RPMI7951 (cell line): ENCODE measurements at places on chromosomes 3 and 15.
A peak's percentile ranks its signal among the peaks of the same experiment; 100 is the strongest.

GRCh38 chr15:46502667-46503066, 867.8 kb downstream of the SQOR start:
- no peak for DNase-seq

DNA sequence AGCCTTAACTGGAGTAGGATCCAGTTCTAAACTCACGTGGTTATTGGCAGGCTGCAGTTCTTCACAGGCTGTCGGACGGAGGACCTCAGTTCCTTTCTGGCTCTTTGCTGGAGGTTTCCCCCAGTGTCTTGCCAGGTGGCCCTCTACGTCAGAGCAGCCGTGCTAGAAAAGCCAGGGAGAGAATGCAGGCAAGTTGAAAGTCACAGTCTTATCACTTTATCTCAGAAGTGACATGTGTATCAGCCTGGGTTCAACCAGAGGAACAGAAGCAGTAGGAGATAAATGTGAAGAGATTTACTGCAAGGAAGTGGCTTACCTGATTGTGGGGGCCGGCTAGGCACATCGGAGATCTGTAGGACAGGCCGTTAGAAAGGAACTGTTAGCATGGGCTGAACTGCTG, 125.3 kb upstream of the BNIP2 start:
- DNase-seq: no peak

GRCh38 chr3:38254872-38255271, 10.7 kb upstream of the SLC22A13 start:
- DNase-seq: no peak

DNA sequence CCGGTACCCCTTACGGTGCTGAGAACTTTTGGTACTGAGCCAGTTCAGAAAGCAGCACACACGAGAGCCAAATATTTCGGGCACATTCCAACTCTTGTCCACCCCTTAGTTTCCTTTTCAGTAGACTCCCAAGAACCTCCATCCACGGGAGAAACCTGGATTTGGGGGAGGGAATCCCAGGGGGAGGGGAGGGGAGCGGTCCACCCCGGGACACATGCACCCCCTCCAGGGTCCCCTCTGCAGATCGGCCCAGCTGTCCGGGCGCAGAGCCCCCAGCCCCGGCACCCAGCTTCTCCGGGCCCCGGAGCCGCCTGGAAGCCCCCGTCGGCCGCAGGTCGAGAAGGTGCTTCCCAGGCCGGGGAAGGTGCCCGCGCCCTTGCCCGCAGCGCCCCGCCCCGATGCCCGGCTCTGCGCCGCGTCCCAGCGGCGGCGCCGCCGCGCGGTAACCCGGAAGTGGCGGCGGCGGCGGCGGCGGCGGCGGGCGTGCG, 455 bp upstream of the ABHD17C start:
- peak; percentile 50 for DNase-seq

GRCh38 chr3:72899349-72899765, 11.5 kb downstream of the GXYLT2 start:
- DNase-seq: no peak

- peak; percentile 75 for DNase-seq
Measured at GRCh38 chr3:45066109-45066801, 40.2 kb downstream of the CLEC3B start.

- DNase-seq: no peak
Measured at GRCh38 chr3:14241716-14242115, 63.1 kb downstream of the LSM3 start.

- DNase-seq: no peak
Measured at GRCh38 chr3:30180310-30181177, 425.9 kb upstream of the TGFBR2 start.

DNA sequence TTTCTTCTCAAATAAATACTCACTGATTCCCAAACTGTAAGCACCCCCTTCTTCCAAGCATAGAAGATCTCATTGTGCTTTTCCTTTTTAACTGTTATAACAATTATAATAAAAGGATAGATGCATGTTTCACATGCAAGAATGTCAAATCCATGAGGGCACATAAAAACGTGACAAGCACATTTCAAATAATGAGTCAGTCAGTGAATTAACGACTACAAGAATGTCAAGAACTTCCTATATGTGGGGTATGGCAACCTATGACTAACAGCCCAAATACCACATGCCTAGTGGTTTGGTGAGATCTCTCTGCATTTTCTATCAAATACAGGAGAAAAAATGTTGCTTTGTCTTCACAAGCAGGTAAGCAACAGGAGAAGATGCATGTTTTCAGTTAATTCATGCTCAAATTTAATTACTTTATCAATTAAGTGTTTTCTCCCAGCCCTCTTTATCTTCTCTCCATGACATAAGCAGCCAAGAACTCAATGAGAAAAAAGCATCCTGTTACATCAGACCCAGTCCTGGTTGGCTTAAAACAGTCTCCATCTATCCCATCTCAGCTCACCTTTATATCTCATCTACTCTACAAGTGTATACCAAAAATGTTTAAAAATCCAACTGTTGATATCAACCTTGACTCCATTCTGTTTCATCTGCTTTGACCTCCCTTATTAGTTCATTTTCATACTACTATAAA, 181.5 kb upstream of the LMCD1 start:
- DNase-seq: peak; percentile 69

- no peak for DNase-seq
Measured at GRCh38 chr3:103963599-103963998, 1403.1 kb upstream of the ALCAM start.

- DNase-seq: peak; percentile 79
Measured at GRCh38 chr15:78979456-78980320, 34.8 kb upstream of the CTSH start.

DNA sequence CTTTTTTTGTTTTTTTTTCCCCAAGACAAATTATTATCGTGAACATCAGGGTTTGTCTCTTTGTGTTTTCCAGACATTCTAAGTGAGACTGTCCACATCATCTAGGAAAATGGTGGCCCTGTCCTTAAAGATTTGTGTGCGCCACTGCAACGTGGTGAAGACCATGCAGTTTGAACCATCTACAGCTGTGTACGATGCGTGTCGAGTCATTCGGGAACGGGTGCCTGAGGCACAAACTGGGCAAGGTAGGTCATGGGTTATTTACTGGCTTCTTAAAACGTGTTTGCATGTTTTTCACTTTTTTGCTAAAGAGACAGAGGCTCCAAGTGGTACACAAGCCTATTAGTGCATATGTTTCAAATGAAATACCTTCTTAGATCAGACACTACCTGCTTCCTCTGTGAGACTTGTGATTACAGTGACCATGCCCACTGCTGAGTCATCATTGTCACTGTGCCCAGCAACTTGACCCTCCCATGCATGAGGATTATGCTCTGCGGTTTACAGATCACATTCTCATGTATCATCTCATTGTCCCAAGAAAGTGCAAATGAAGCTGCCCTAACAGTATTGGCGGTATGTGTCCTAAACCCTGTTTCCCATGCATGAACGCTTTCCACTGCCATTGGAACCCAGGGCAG, 395.2 kb upstream of the TPM1 start:
- DNase-seq: peak; percentile 96

DNA sequence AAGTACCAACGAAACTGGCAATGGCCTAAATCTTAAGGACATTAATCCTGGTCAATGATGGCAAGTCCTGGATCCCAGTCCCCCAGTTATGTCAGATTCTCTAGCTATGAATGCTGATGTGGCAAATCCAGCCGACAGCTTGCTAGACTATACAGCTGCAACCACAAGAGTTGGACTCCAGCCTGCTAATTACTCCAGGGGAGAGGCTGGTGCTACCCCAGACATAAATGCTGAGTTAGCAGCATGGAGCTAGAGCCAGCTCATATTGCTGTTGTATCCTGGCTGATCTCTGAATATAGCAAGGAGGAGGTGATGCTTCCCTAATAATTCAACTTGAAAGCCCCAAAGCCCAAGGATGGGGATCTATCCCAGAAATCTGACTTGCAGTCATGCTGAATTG, 207.1 kb downstream of the LRRN1 start:
- no peak for DNase-seq

- DNase-seq: no peak
Measured at GRCh38 chr3:155015776-155016436, 64.2 kb upstream of the MME start.

DNA sequence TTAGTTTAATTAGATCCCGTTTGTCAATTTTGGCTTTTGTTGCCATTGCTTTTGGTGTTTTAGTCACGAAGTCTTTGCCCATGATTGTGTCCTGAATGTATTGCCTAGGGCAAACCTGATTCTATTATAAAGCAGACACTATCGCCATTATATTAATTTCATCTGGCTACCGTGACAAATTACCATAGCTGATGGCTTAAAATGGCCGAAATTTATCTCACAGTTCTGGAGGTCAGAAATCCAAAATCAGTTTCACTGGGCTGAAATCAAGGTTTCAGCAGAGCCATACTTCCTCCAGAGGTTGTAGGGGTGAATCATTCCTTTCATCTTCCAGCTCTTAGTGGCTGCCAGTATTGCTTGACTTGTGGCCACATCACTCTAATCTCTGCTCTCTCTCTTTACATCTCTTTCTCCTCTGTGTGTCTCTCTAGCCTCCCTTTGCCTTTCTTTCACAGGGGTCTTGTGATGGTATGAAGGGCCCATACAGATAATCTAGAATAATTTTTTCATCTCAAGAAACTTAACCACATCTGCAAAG, 31.7 kb upstream of the FRMD4B start:
- peak; percentile 46 for DNase-seq

DNA sequence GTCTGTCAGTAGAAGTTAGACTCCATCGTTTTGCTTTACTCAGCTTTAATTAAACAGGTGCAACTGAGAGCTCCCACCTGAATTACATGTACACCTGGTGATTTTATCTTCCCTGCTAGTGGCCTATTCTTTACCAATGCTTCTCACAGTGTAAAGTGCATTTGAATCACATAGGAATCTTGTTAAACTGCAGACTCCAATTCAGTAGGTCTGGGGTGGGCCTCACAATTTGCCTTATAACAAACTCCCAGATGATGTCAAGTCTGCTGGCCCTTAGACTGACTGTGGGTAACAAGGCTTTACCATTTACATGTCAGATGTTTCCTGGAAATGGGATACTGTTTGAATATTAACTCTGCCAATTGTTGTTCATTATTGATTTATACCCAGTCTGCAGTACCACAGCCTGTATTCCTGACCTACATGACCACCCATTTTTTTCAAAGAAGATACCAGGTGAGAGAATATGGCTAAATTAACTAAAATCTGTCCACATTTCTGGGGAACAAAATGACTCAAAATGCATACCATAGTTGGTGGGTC, 37.2 kb downstream of the CMSS1 start:
- no peak for DNase-seq

DNA sequence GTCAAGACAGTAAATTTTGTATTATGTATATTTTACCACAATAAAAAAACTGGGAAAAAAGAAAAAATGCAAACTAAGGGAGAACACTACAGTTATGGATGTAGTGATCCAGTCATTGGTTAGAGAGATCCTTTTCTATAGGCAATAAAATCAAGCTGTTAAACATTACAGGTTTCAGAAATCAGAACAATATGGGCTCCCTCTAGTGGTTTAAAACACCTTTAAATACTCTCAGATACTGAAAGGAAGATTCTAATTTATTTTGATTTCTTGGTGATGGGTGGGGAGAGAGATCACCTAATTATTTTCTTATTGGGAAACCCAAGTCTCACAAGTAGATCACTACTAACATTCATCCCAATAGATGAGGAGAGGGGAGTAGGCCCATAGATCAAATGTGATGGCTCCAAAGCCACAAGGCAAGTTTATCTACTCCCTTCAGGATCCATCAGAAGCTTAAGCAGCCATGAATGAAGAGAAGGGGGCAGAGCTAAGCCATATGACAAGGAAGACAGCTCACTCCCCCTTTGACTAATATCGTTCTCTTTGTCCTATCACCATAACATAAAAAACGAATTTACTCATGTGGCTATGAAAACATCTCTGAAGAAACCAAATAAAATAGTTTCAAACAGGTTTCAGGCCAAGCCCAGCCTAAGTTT, 118.6 kb downstream of the ANO10 start:
- DNase-seq: peak; percentile 35

- DNase-seq: peak; percentile 97
Measured at GRCh38 chr15:51121118-51121517, 26.4 kb upstream of the TNFAIP8L3 start.

- no peak for DNase-seq
Measured at GRCh38 chr3:15977598-15978232, 179.9 kb upstream of the ANKRD28 start.

DNA sequence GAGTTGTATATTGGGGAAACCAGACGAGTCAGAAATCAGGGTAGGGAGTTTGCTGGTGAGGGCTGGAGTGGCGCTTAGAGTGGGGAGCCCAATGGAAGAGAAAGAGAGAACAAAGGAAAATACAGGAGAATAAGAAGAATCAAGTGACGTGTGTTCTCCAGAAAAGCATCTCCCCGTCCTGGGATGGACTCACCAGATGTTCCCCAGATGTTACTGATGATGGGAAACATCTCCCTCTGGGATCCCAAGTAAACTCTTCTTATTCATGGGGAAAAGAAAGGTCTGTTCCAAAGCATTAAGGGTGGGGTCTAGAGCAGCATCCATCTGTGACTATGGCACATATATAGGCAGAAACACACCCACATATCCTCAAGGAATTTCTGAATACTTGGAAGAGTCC, 3.0 kb upstream of the CSRNP1 start:
- peak; percentile 24 for DNase-seq

- no peak for DNase-seq
Measured at GRCh38 chr3:139304383-139304782, 39.4 kb upstream of the MRPS22 start.

DNA sequence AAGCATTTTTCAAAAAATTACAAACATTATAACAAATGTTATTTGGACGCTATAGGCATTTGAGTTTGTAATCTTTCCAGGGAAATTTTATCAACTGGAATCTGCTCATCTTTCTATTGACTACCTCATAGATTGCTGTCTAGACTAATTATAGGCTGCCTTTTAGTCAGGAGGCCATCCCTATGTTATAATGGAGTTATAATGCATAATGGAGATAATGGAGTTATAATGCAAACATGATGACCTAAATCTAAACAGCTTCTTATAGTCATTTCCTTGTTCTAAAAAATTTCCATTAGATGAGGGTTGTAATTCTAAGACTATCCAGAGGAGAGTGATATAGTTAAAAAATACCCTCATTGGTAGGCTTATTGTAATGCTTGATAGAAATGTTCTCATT, 226.4 kb downstream of the SI start:
- no peak for DNase-seq

DNA sequence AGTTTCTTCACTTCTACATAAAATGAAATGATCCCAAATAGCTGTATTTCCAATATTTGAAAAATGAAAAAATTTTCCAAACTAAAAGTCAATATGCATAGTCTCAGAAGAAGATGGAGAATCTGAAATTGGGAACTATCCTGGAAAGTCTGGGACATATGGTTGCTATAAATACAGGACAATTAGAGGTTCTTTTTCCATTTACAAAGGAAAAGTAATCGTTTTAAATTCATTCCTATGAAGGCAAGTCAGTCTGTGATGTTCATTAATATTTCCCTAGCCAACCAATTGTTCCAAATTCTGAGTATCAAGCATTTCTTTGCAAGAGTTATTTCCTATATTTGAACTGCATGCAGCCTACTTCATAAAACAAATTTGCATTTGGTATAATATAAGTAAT, 102.2 kb downstream of the NEDD4 start:
- no peak for DNase-seq
